ENCODE measurements at places on chromosomes 4 and X. TPM values are rescaled to one million over a fixed set of nuclear protein-coding genes. Genes with fewer than 3 reads are reported as not detected.

DNA sequence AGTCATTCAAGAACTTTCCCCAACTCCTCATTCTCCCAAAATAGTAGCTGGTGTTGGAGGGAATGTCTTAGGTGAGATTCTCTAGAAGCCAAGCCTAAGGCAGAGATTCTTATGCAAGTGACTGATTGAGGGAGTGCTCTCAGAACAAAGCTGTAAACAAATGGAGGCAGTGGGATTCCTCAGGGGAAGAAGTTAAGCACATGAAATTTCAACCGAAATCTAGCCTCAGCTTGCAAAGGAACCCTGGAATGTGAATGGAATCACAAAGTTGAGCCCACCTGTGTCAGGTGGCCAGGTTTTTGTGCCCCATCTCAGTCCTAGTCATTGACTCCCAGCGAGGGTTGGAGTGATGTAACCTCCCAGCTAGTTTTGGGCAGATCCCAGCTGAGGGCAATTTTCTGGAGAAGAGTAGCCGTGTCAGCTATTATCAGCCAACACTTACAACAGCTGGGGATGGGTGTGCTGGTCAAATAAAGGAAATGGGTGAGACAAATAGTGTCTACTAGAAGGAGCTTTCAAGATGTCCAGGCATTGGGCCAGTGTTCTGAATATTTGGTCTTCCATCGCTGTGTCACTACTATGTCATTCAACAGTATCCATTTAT lies 29.7 kb upstream of the FGF2 start:
- ATAC-seq: no peak

DNA sequence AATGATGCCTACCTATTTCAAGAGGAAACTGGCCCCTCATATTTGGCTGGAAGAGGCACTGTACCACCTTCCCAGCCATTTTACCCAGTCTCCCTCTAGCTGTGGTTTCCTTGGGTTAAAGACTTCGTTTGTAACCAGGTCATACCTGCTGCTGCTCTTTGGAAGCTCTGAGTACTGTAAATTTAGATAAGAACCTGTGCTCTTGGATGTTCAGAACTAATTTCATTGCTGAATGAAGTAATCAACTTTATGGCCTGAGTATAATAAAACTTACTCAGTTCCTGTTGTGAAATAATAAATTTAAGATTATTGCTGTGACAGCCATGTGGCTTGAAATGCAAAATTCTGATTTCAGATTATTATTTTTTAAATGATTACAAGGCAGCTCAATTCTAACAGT lies 12.2 kb downstream of the MTTP start:
- ATAC-seq: no peak

- ATAC-seq: no peak
These were observed 8.5 kb downstream of the OTUD4 start for GRCh38 chr4:145171911-145172310.

GRCh38 chr4:41167191-41167590 lies 47.2 kb downstream of the APBB2 start:
- no peak for ATAC-seq

CXCL13 gene
- total RNA-seq: 9.0 TPM

UGT2B17 gene
- 0.20 TPM for total RNA-seq

Measured in esophagus mucosa (tissue), 1 donor.